ENCODE measurements at places on chromosomes 2 and 18.

GRCh38 chr2:216887138-216887537 is 27.3 kb upstream of the TNP1 start:
- DNase-seq, result no peak

DNA sequence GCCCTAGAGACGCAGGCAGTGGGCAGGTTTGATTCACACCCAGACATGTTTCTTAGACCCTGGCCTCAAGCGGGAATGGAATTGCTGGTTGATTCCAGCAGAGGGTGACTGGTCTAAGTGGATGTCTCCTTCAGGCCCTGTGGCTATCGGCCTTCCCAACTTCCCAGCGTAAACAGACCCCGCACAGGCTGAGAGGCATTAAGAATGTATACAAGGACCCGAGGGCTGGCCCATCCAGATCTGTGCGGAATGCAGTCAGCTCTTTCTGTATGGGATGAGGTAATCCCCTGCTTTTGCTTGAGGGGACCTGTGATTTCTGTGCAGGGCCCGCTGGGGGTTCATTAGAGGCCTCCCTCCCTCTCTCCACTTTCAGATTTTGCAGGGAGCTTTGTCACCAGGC is 6.5 kb downstream of the ACKR3 start:
- DNase-seq, result no peak

DNA sequence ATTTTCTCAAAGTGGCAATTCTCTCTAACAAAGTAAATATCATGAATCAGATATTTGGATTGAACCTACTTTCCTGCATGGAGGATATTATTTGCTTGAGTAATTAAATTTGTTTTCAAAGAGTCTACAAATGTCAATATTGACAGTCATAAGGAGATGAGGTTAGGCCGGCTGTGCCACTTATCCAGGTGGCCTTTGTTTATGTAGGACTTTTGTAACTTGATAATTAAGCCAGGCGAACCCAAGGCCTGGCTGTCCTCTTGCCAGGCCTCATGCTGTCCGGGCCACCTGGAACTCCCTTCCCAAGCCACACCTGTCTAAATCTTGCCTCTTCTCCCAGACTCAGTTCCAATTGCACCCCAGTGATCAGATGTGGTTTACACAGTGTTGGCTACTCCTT is 255.2 kb downstream of the ACKR3 start:
- DNase-seq, result no peak

- DNase-seq, result peak; percentile 74
These were observed at the start of gene NRP2 for GRCh38 chr2:205682239-205682970. Gene NRP2, plus strand, starts transcription at chr2:205682501. Its CDS starts 790 bp downstream, at chr2:205683291.

DNA sequence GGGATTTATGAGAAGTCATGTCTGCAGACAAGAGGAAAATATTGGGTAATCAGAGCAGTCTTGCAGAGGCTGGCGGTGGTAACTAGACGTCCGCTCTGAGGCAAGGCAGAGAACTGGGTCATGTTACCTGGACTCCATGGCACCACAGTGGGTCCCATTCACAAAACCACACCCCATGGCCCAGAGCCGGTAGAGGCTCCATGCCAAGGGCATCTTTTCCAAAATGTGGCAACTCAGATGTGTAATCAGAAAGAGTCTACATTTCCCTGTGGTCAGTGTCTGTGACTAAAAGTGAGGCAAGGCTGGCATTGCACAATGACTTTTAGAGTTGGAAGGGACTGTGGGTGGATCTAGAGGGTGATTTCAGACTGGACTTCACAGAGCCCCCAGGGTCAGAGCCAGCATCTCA is 113.1 kb downstream of the MREG start:
- no peak for DNase-seq

- DNase-seq, result no peak
These were observed 223.1 kb upstream of the ID2 start for GRCh38 chr2:8458503-8459459.

DNA sequence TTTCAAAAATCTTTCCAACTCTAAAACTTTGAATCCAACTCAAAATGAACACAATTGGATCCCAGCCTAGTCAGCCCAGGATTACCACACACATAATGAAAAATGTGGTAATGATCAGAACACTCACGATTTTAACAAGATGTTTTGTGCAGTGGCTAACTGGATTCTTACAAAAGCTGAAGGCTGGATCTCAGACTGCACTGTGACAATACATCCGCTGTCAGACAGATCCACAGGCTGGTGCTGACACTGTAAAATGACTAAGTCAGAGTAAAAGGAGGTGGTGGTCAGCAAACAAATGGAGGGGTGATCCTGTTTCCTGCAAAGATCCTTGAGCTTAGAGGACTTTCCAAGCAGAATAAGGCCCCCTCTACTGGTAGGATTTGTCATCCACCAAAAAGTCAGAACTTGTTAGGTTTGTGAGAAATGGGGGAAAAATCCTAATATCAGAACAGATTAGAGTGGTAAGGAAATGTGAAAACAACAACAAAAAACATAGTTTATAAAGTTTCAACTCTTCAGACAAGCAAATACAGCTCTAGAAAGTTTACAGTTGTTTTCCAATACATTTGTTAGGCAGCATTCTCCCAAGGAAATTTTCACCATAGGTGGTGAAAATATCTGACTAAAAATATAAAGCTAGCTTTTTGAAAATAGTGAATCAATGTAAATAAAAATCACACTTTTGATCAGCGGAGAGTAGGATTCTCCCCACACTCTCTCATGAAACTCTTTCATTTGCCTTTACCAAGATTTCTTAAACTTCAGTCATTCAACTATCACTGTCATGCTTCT is 211.9 kb downstream of the AGPS start:
- peak; percentile 50 for DNase-seq

GRCh38 chr2:73931531-73932500 is 5.1 kb downstream of the DGUOK start:
- DNase-seq, result no peak

DNA sequence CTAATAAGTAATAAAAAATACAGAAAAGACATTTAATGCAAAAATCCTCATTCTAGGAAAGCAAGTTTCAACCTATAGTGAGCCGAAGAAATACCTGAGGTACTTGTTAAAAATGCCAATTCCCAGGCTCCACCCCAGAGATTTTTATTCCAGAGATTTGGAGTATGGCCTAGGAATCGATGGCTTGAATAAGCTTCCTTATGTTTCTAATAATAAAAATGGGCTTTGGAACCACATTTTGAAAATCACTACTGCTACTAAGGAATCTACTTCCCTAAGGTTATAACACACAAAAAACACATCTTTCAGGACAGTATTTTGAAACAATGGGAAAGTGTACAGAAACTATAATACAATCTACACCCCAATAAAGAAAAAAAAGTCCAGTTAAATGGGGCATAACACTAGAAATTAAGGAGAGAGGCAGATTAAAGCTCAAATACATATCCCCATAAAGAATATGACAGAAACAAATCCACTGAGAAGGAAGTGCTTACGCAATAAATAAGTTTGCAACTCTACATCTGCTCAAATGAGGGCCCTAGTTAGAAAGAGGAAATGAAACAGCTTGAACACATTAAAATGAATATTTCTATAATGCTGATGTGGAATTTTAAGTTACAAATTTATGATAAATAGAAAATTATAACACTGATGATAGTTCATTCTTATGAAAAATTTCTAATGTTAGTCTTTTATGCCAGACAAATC is 103.7 kb downstream of the EPB41L3 start:
- no peak for DNase-seq

- DNase-seq, result no peak
These were observed 253.7 kb upstream of the PXDN start for GRCh38 chr2:1997976-1998375.

DNA sequence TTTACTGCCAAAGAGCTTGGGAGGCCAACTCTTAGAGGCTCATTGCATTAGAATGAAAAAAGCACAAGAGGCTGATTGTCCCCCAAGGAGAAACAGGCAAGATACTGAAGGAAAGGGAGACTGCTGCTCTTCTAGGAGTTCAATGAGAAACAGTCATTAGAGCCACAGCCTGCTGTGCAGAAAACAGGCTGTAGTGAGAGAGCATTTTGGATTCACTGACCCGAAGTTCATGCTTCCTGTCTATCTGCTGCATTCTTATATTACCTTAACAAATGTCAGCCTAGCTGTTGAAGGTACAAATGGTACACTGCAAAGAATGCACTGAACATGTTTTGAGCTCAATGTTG is 423.3 kb downstream of the SETBP1 start:
- no peak for DNase-seq

GRCh38 chr18:70380915-70381896 is 92.4 kb downstream of the SOCS6 start:
- no peak for DNase-seq

DNA sequence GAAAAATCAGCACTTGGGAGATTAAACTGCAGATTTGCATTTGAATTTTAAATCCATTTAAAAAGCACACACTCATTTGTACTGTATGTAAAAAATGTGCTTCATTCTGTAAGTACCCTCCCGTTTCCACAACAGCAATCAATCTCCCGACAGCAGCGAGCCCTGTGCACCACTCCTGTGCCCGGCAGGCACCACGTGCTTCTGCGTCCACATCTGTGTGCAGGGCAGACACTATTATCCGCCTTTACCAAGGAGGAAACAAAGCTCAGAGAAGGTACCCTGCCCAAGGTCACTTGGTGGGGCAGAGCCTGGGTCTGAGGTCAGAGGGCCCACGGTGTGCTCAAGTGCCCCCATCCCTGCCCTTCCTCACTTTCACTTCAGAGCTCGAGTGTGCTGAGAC is 7.5 kb downstream of the HSBP1L1 start:
- DNase-seq, result no peak

- DNase-seq, result no peak
These were observed 273.6 kb upstream of the NRP2 start for GRCh38 chr2:205408696-205409095.

GRCh38 chr18:50009773-50010335 is 185.1 kb downstream of the MYO5B start:
- DNase-seq, result peak; percentile 40

DNA sequence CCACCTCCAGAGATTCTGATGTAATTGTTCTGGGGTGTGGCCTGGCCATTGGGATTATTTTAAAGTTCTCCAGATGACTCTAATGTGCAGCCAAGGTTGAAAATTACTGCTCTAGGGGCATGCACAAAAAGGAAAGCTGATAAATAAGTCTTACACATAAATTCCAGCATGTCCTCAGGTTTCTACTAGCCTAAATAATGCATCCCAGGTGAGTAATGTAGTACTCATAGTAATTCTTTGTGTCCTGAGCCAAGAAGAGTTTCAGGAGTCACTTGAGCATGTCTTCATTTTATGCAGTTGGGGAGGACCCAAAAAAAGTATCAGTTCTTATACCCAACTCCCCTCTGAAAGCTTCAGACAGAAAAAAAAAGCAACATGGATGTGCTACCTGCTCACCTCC is 130.1 kb upstream of the SP5 start:
- DNase-seq, result no peak

GRCh38 chr18:57009844-57010243 is 137.0 kb upstream of the BOD1L2 start:
- DNase-seq, result no peak

DNA sequence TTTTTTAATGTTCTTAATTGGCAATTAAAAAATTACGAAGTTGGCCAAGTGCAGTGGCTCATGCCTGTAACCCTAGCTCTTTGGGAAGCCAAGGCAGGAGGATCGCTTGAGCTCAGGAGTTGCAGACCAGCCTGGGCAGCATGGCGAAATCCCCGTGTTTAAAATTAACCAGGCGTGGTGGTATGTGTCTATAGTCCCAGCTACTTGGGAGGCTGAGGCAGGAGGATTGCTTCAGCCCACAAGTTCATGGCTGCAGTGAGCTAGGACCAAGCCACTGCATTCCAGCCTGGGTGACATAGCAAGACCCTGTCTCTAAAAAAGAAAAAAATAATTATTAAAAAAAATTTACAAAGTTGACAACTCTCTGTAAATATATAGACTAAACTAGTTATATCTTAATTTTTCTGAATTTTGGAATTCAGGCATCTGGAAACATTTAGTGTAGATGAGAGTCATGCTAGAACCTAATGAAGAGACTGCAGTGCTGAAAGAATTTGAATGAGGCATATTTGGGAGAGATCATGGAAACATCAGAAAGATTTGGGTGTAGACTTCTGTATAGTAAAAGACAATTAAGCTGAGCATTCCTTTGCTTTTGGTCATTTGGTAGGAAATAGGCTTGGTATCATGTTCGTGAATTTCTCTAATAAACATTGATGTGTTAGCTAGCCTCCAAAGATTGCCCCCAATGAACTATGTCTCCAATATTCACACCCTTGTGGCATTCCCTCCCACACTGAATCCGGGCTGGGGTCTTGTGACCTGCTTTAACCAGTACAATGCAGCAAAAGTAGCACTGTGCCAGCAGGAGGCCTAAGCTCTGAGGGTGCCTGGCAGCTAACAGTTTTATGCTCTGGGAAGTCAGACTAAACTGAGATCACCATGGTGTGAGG is 4.2 kb upstream of the ROCK1 start:
- DNase-seq, result no peak

DNA sequence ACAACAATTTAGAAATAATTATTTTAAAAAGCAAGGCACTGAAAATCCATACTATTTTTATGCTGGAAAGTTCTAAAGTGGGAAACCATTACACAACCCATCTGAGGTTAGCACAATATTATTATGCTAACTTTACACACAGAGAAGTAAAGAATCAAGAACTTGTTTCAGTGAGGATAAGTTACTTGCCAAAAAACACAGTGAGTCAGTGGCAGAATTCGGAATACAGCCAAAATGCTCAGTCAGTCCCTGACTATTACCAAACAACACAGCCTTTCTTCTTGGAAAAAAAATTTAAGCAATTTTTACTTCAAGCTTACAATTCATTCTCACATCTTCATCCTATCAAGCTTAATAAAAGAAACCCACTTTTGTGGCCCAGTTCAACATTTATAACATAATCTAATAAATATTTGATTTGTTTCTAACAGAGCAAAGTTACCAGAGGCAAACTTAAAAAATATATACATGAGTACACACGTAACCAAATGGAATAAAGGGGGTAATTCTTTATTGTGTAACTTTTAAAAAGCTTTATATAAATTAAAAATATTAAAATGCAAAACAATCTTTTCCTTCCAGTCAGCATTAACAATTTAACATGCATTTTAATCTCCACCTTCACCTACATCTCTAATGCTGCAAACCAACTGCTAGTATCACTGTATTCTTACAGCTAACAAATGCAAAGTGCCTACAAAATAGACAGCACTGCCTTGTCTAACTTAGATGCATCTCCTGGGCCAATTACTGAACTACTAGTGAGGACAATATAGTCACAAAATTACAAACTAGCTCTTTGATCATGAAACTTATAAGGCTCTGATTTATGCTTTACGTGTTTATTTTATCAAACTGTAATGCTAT is 55.2 kb downstream of the CCDC88A start:
- DNase-seq, result no peak

Data from HEK293T (cell line).